Foreskin keratinocyte (primary cell): ENCODE measurements at places on chromosomes 12 and 14.

DNA sequence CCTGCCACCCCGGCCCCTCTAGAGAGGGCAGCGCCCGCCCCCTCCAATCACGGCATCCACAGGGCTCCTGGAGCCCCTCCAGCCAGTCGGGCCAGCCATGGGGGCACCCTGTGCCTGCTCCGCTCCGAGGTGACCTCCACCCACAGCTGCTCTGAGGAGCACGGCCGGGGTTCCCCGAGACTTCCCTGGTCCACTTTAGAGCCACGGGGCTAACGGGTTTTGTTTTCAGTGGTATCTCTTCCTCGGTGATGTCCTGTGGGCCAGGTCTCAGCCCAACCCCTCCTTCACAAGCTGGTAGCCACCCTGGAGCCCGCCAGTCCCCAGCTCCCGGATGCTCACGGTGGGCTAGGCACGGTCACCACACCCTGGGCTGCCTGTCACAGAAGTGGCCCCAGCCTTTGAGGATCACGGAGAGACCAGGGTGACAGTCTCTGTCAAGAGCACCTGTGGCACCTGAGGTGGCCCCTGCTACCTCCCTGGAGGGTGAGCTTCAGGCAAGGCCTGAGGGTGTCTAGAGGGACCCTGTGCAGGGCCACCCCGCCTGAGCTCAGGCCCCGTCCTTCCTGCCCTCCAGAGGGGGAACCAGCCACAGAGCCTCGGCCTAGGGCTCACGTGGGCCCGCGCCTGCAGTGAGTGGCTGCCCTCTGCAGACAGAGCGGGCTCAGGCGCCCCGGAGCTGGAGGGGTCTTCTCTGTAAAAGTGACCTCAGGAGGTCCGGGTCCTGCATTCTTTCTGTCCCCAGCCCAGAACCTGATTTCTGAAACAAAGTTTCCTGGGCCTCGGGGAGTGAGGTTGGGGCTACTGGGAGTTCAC lies 146.0 kb upstream of the C14orf180 start:
- no peak for DNase-seq

DNA sequence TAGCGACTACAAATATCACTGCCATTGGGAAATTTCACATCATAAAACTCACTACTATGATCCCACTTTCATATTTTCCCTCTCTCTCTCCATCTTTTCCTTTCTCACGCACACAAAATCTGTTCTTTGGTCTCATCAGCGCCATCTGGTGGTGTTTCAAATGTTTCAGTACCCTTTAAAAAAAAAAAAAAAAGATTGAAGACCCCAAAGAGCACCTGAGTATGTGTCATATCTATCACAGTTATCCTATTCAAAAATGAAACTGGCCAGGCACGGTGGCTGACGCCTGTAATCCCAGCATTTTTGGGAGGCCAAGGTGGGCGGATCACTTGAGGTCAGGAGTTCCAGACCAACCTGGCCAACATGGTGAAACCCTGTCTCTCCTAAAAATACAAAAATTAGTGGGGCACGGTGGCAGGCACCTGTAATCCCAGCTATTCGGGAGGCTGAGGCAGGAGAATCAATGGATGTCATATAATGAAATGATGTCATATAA lies 72.4 kb downstream of the TTC9 start:
- no peak for DNase-seq

DNA sequence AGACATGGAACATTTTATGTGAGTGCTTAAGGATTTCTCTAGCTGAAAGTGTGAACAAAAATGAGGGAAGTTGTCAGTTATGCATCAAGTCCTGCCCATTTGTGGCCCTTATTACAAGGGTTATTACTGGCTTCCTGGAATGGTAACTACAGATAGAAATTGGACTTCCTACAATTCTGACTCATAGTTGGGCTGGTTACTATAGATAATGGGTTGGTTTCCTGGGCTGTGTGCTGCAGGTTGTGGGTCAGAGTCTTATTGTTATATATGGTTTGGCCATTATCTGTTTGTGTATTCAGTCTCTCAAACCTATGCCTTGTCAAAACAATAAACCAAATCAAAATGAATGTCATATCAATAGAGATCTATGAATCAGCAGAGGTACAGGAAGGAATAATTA lies 313.7 kb downstream of the ADAMTS20 start:
- DNase-seq, result peak; percentile 3

DNA sequence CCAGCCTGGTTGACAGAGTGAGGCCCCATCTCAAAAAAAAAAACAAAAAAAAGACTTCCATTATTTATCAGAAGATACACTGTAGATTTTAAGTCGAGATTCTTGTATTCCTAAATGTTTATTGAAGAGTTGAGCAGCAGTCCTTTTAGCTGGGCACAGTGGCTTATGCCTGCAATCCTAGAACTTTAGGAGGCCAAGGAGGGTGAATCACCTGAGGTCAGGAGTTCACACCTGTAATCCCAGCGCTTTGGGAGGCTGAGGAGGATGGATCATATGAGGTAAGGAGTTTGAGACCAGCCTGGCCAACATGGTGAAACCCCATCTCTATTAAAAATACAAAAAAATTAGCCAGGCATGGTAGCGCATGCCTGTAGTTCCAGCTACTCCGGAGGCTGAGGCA lies 57.6 kb downstream of the HEATR5A start:
- peak; percentile 16 for DNase-seq

DNA sequence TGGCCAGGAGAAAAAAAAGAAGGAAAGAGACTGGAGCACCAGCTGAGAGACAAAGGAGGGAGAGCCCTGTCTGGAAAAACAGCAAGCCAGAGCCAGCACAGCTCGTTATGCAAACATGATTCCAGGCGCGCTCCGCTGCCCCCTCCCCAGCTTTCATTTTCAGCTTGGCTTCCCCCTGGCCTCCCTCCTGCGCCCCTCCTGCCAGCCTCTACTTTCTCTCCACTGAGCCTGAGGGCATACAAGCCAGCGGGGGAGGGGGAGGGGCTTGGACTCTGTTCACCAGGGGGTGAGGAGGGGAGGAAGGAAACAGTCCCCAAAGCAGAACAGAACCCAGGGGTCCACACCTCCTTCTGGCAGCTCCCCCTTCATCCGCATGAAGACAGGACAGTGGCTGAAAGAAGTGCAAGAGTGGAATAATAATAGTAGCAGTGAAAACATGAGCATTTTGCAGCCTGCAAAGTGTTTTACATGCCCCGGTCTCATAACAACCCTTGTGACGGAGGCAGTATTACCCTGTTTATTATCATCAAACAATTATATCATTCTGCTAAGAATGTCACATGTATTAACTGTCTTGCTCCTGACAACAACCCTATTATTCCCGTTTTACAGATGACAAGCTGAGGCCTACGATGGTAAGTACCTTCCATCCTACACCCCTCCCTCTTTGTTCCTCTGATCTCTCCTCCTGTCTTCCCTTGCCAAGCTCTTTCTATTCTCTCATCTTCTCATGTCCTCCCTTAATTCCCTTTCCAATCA lies 24.2 kb downstream of the SMUG1 start:
- DNase-seq, result no peak

GRCh38 chr12:89349814-89350213 lies 2.5 kb downstream of the DUSP6 start:
- DNase-seq, result no peak

DNA sequence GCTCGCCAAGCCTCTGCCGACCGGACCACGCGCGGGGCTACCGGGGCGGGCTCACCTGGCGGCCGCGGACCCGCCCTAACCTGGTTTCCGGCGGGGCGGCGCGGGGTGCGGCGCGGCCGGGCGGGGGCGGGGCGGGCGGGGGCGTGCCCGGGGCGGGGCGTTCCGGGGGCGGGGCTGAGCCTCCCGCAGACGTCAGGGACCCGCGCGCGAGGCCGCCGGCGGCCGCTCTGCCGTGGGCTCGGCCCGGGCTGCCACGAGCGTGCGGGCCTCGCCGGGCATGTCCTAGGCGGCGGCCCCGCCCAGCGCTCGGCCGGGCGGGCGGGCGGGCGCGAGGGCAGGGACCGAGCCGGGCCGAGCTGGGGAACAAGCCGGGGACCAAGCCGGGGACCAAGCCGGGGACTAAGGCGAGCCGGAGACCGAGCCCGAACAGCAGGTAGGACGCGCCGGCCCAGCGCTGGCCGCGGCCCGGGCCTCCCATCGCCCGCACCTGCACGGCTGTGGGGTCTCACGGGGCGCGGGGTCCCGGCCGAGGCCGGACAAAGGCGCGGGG lies at the start of gene CEP170B:
Gene CEP170B, plus strand, starts transcription at position 188 of the 550 bp plus-strand sequence. CDS start 3,183 bp downstream, outside the sequence.
- DNase-seq, result no peak

DNA sequence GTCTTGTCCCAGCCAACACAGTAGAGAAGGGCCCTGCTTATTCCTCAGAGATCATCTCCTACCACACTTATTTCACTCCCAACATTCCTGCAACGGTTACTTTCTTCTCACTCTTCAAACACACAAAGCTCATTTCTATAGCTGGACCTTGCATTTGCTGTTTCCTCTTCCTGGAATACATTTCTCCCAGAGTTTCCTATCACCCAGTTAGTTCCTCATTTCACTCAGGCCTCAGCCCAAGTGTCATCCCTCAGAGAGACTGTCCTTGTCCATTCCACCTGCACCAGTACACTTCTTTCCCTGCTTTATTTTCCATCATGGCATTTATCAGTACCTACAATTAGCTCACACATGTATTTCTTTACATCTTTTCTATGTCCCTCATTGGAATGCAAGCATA lies 14.7 kb upstream of the STK38L start:
- no peak for DNase-seq

DNA sequence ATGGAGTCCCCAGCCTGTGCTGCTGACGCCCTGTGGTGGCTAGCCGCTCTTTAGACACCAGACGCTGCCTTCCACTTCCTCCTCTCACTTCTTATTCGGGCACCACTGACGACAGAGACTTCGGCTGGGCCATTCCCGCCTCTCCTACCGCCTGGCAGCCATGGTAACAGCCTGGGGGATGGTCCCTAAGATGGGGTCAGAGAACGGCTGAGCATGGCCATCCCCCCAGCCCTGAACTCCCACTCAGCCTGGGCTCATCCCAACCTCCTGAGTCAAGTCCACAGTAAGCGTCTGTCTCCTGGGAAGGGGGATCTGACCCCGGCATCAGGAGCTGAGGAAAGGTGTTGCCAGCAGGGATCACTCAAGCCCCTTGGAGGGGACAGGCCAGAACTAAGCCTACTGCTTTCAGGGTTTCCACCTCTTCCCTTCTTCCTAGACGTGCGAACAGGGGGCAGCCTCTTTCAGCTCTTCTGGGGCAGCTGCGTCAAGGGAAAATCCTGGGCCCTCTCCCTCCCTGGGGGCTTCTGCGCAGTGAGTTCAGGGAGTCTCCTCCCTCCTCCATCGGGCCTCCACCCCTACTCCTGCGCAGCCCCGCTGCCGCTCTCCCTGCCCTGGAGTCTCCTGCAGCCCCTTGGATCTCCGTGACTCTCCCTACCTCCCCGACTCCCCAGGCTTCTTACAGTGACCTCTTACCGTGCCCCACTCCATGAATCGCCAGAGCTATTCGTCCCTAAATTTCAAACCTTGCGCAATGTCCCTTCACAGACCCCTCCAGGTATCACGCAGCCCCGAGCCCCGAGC lies 643 bp upstream of the TAMALIN start:
- DNase-seq, result no peak

GRCh38 chr12:69002969-69003368 lies 70.0 kb upstream of the CPM start:
- DNase-seq, result no peak

DNA sequence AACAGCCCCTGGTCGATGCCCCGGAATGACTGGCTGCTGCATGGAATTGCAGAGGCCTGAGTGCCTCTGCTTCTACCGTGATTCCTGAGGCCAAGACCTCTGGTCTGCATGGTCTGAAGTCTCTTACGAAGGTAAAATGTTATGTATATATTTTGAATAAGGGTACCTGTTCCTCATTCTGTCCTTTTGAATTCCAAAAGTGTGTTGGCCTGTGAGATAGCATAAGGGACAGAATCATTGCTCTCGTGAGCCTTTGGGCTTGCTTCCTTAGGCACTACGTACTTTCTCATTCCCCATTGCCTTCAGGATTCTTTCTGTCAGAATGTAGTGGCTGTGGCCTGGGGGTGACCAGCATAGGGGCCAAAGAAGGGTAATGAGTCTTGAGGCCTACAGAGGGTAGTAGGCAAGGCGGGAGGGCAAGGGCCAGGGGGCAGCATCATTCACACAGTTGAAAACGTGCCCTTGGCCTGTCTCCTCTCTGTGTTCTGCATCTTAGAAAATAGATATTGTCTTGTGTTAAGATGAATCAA lies 19.5 kb downstream of the TRAF3 start:
- no peak for DNase-seq

DNA sequence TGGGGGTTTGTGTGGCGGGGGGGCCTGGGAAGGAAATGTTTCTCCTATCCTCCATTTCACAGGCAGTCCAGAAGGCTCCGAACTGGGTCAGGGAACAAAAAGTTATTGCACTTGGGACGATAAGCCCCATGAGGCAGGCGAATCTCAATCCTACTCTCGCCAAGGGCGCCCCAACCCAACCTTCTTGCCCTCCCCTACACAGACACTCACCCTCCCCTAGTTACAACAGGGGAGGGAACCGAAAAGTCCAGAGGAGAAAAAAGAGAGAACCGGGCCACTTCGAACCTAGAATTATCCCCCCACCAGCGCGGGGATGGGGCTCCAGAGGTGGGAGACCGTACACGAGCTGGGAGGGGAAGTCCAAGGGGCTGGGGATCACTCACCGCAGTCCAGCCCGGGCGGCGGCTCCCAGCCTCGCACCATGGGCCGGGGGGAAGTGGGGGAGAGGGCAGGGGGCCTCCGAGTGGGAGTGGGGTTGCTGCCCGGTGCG lies 357 bp downstream of the HOMEZ start:
- no peak for DNase-seq

- DNase-seq, result no peak
These were observed 61.9 kb downstream of the DRAM1 start for GRCh38 chr12:101939306-101939705.

DNA sequence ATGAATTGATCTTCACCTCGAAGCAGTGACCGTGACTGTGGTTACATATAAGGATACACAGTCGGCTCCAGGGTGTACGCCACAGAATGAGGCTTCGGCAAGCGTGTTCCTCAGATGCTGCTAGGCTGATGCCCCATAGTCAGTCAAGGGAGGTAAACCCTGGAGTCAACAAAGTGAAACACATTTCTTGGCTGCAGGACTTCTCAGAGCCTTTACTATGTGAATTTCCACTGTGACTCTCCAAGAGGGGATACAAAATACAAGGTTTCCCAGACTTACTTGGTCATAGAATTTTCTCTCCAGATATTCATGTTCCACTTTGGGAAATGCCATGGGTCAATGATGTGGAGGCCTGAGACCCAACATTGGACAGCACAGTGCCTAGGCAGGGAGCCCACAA lies 260.6 kb downstream of the BCL11B start:
- DNase-seq, result no peak

- DNase-seq, result no peak
These were observed 18.2 kb upstream of the STRAP start for GRCh38 chr12:15863984-15864383.
